ENCODE measurements at places on chromosomes 4 and X.

DNA sequence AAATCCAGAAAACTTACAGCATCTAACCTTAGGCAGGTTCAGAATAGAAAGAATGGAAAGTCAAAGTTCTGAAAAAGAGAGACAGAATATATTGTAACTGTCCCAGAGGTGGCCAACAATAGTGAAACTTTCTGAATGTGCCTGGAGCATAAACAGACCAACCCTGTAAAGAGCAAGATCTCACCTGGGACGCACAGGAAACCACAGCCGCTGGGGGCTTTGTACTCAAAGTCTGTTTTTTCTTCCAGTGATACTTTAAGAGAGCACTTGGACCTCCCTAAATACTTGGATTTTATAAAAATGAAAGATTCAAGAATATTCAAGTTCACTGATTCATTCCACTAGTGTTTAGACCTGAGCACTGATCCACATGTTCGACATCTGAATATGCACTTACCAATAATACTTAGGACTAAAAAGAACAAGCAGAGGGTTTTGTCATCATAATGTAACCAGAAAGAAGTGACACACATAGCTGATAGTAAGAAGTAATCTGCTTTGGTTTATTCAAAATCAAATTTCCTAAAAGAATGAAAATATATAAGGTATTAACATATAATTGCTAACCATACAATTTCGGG, 35.3 kb downstream of the ARAP2 start:
- no peak for DNase-seq

DNA sequence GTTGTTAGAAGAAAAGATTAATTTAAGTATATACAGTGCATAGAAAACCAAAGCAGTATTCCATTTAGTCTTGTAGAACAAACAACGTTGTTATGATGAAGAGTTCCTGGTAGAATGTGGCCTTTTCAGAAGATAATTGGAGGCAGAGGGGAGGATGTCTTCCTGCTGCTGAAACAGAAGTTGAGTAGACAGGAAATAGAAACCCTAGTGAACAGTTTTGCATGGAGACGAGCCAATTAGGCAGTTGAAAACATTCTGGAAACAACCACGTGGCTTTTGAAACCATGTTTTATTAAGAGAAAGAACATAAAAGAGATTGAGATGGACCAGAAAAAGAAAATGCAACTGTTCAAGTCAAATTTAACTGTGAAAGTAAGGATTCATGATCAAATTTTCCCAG, 325.2 kb downstream of the CAMK2D start:
- no peak for DNase-seq

DNA sequence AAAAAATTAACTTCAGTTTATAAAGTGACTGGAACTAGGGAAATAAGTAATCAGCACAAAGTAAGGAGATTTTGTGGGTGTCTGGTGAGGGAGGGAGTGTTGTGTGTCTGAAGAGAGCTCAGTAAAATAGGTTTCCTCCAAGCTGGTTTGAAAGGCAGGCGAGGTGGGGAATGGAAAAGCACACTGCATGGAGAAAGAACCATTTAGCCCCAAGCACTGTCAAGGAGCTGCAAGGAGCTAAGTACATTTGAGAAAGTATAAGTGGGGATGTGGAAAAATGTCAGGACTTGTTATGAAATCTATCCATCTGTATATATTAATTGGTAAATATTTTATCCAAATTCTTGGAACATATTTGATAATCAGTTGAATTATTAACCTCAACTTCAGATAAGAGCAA, 956 bp downstream of the C4orf51 start:
- DNase-seq, result no peak

- no peak for DNase-seq
Observed at GRCh38 chrX:17496407-17496806, 121.4 kb downstream of the NHS start.

- no peak for DNase-seq
Observed at GRCh38 chr4:127574643-127575042, 58.1 kb upstream of the INTU start.

- no peak for DNase-seq
Observed at GRCh38 chr4:170128219-170128804, 38.6 kb upstream of the AADAT start.

Measured in stimulated activated CD8-positive, alpha-beta memory T cell treated with anti-CD3 and anti-CD28 coated beads, Interleukin-2, amount 100 ng/mL, for 48 hours (primary cell).